ENCODE measurements at places on chromosomes 7 and 10.

- DNase-seq = peak; percentile 77
Observed at GRCh38 chr10:119807960-119808697, 64.5 kb downstream of the MCMBP start.

DNA sequence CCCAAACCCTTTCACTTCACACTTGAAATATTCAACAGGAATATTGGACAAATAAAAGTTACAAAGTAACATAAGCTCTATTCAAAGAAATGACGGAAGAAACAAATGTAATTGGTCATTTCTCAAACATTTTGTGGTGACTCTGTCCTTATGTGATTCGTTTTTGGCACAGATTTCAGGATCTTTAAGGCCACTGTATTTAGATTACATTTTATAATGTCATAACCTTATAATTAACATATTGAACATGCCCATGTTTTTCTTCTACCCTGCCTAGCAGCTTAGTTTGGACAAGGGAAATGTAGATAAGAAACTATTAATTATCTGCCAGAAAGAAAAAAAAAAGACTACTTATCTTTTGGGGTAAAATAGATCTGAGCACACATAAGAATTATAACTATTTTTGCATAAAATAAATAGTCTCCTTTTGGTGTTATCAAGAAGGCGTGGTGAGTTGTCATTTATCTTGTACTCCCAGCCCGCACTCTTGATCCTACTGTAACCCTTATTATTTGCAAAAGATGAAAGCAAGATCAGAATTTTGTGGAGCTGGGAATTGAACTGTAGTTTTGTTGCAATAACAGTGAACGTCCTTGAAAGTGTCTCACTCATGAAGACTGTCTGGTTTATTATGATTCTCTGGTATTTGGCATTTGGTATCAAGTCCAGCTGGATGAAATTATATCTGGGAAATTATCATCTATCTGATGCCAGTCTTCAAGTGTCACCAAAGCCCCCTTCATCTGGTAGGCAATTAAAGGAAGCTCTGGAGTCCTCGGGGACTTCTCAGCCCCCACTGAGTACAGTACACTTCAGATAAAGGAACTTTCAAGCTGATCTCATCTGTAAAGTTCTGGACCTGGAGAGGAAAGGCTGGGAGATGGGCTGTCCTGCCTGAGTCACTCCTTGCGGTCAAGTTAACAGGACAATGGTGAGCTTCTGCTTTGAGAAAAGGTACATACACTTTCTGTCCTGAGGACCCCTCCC lies 175.7 kb upstream of the INHBA start:
- peak; percentile 55 for DNase-seq

DNA sequence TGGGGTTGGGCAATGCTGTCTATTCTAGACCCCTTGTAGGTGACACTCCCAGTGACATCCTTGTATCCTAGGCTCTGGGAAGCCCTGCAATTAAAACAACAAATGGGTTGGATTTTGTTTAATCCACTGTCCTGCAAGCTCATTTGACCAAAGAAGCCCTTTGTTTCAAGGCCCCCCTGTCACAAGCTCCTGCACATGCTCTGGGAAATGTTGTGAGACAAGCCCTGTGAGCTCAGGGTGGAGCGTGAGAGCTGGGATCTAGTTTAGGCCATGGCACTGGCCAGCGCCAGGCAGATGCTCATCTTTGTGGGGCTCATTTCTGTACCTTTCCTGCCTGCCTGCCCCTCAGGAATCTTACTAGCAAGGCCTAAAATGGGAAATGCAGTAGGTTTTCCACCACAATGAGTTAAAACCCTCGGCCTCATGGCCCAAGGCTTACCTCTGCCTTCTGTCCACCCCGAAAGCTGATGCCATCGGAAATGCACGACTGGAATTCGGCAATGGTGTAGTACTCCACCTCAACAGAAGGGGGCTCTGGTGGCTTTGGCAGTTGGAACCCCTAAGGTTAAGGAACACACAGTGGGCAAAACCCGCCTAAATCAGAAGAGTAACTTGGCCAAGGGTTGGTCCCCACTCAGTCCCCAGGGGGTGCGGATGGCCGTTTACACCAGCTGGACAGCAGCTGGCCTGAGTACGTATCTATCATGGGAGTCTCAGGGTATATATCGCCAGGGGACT lies 112.0 kb downstream of the NEURL1 start:
- peak; percentile 74 for DNase-seq

- DNase-seq = no peak
Observed at GRCh38 chr7:94265456-94265855, 129.2 kb upstream of the COL1A2 start.

DNA sequence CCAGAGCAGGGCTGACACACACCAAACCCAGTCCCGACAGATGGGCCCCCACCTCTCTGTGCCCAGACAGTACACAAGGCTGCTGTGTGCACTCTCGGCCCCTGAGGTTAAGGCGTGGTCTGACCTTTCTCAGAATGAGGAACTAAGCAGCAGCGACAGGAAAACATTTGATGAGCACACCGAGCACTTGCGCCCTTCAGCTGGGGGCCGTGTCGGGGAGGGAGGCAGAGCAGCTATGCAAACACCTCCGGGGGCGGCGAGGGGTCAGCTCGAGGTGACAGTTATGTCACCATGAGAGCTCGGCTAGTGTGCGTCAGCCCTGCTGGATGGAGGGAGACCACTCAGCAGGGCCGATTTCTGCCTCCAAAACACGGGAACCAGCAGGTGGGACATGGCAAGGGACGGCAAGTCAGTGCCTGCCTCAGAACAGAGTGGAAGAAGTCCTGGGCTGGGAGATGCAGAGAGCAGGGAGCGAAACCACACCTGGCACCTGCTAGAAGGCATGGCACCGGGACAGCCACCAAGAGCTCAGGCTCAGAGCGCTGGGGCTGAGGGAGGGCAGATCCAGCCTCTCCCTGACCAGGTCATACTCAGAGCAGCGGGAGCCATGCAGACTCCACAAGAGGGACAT lies 57.4 kb downstream of the CHST15 start:
- DNase-seq = no peak
